NCI-H1417 (cell line): ENCODE measurements at places on chromosomes 5 and 9.

- DNase-seq, result no peak
These were observed 352.4 kb downstream of the ARRDC3 start for GRCh38 chr5:91030521-91031401.

DNA sequence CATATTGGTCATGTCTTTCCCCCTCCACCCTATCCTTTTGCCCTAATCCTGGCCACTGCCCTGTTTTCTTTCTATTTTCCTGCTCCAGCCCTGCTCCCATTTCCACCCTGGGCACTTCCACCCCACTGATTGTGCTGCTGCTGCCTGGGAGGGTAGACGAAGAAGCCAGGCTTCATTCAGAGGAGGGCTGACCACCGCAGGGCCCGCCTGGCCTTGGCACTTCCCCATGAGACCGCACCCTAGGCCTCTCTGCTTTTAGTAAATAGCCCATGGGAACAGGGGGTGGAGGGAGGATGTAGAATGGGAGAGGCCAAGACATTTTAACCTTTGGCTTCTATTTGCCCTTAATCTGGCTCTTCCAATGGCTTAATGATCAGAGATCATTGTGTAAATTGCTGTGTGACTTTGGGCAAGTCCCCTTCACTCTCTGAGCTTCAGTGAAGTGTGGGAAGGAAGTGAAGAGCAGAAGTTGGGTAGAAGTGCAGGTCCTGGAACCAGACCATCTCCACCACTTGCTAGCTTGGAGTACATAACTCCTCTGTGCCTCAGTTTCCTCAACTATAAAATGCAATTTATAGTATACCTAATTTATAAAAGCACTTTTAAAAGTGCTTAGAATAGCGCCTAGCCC lies 13.6 kb upstream of the GPX3 start:
- DNase-seq, result no peak

DNA sequence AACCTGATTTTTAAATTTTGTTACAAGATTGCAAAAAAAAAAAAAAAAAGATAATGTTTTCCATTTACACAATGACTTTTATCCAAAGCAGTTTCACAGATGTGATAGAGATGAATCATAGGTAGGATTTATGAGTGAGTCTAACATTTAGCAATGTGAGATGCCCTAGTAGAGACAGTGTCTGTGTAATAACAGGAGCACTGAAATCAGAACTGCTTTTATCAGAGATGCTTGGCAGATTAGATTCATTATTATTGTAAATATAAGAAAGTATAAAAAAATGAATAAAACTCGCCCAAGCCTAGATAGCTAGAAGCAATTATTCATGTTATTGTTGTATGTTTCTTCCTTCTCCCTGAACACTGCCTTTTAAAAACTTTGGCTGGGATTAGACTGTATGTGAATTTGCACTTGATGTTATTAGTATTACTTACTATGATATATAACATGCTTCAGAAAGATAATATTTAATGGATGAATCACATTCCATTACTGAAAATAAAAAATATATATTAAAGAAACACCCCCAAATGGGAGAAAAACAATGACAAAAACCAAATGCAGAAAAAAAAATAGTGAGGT lies 567.3 kb upstream of the KLF4 start:
- no peak for DNase-seq

DNA sequence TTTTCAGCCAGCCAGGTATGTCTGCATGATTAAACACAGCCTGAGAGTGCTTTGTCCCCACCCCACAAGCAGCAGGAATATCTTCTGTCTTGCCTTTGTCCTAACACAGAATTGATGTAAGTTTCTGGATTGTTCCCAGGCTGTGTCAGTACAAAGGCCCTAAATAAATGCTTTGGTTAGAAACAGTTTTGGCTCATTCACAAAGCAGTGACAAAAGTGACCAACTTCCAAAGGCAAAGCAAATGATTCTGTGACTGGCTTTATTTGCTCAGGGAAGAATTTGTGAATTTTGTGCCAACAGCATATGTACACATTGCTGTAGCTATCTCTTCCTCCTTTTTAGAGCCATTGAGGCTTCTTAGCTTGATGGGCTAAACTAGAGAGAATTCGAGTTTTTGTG lies 133.7 kb downstream of the PLPPR1 start:
- DNase-seq, result no peak

DNA sequence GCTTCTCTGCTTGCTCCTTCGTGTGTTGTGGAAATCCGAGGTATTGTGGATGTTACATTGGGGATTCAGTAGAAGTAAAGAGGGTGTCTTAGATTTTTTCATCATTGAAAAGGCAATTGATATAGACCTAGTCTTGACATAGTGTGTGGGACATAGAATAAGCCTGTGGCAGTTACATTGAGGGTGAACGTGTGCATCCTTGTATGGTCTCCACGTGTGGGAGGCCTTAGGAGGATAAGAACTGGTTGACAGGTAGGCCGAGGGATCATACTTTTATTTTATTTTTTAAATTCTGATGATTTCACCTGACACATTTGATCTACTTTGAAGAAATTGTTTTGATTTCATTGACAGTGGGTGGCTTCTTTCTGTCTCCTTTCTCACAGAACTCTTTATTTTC lies 17.0 kb upstream of the FAM120AOS start:
- no peak for DNase-seq
